ENCODE measurements at places on chromosomes 7 and 10. TPM values are rescaled to one million over a fixed set of nuclear protein-coding genes. Genes with fewer than 3 reads are reported as not detected.

The CCL24 gene
- polyA plus RNA-seq: not detected

The TMEM270 gene
- polyA plus RNA-seq: 0.20 TPM

DNA sequence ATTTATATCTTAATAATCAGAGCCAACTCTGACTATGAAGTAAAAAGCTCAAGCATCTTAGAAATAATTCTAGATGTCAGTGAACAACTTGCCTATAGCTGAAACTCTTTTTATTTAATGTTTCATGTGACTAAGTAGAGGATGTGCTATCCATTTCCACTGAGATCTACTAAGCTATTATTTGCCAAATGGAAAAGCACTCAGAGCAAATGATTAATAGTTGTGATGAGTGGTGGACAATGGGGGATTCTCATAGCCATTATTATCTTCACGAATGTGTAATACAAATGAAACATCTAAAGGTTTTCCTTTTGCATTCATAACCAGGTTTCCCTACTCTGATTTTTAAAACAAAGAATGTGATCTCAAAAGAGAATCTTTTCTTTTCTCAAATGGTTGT is 126.6 kb upstream of the GNAI1 start:
- H3K27ac ChIP-seq: no peak overlapping the region
- no peaks in the 10 kb centered on the region for H3K36me3 ChIP-seq
- no peak overlapping the region for H3K4me3 ChIP-seq
- no peaks in the 10 kb centered on the region for H3K27me3 ChIP-seq
- H3K4me1 ChIP-seq: no peaks in the 10 kb centered on the region
- DNase-seq: no peak

DNA sequence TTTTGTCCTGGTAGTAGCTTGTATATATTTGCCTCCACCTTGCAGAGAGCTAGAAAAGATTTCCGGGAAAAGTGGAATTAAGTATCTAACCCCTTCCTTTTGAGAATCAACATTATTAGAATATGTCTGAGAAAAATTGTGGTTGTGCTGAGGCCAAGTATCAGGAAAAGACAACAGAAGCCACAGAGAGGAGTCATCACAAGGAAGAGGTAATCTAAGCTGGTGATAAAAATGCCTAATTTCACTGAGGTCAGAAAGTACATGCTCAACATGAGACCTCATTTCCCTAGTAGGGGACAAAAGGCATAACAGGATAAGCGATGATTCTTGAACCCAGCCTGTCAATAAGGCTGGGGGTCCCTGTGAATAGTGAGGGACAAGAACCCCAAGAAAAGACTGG is 97.0 kb upstream of the PDE1C start:
- H3K4me3 ChIP-seq: no peak overlapping the region
- H3K36me3 ChIP-seq: no peaks in the 10 kb centered on the region
- no peak overlapping the region for H3K27ac ChIP-seq
- H3K27me3 ChIP-seq: no peaks in the 10 kb centered on the region
- DNase-seq: no peak

DNA sequence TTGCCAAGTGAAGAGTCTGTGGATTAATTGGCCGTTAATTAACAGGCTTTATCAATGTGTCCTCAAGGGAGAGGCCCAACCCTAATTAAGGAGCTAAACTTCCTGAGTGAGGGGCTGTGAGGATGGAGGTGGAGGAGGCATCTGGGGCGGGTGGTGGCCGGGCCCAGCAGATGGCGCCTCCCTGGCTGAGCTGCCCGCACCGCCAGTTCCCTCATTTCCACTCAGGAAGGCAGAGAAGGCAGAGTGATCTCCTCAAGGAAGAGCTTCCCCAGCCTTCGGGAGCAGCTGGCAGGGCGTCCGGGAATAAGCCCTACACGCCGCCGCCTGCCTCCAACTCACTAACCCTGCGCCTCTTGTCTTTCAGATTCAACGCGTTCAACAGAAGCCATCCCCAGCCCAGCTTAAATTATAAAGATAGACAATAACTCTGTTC is 112.2 kb downstream of the CYTH3 start:
- no peak overlapping the region for H3K4me3 ChIP-seq
- H3K27me3 ChIP-seq: no peaks in the 10 kb centered on the region
- no peak overlapping the region for H3K27ac ChIP-seq
- H3K4me1 ChIP-seq: peaks cover 24% of the 10 kb centered on the region
- no peaks in the 10 kb centered on the region for H3K36me3 ChIP-seq

All from adrenal gland (tissue), 19 donors.